CD4-positive, alpha-beta T cell treated with Interleukin-4 for 1 hour (primary cell): ENCODE measurements at places on chromosomes 2 and 18.
A peak's percentile ranks its signal among the peaks of the same experiment; 100 is the strongest.

DNA sequence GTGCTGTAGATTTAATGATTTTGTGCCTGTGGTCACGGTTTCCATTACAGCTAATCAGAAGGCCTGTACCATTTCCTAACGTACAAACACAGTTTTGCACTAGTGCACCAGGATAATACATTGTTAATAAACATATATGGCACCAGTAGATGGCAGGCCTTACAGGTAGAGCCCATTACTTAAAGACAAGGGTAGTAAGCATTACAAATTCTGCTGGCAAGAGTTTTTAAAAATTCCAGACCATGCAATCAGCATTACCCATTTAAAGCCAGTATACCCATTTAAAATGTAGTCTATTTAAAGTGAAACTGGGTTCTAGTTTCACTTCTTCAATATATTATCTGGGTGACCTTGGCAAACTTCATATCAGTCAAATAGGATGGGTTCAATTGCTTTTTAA lies 224.2 kb downstream of the NUP35 start:
- DNase-seq, result no peak

GRCh38 chr2:24762518-24762917 lies 30.7 kb downstream of the PTRHD1 start:
- DNase-seq, result no peak

DNA sequence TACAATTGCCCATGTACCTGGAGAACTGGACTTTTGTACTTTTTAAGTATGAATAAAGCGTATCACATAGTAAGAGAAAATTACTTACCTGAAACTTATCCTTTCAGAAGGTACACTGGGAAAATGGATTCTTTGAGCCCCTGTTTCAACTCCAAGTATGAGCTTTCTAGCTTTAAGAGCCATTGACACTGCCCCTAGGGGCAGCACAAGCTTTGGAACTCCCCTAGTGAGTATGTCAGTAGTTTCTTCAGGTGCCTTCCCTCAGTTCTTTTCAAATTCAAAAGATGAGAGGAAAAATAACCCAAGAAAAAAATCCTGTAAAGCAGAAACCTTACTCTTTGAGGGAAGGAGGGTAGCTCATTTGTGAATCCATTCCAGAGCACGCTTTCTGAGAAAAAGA lies 124.1 kb downstream of the MEMO1 start:
- DNase-seq, result no peak

DNA sequence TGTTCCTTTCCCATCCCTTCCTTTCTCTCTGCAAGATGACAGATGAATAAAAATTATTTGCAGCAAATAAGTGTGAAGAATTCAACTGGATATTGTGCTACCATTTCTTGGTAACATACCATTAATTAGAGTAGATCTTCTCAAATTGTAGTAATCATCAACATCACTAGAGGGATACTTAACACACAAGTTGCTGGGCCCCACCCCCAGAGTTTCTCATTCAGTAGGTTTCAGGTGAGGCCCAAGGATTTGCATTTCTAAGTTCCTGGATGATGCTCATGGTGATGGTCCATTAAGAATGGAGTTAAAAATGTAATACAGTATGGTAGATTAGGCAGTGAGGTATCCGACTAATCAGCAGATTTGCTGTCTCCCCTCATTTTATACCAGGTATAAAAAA lies 594.0 kb downstream of the ERBB4 start:
- no peak for DNase-seq

- no peak for DNase-seq
Measured at GRCh38 chr2:149383340-149383739, 53.0 kb downstream of the LYPD6 start.

- DNase-seq, result peak; percentile 67
Measured at GRCh38 chr2:85750587-85751575, 2.9 kb upstream of the ATOH8 start.

DNA sequence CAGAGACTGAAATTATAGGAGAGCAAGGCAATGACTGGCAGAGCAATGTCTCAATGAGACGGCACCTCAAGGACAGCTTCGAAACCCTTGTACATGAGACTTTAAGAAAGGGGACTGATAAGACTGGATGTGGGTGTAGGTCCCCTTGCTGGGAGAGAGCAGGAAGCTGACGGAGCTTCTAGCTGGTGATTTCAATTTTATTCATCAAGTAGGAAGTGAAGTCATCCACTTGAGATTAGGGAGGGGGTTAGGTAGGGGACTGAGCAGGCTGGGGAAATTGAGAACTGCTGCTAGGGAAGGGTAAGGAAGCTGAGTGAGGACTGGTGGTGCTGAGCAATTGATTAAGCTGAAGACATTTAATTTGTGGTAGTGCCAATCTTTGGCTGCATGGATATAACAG lies 99.5 kb upstream of the ITGB6 start:
- DNase-seq, result no peak

GRCh38 chr2:194883711-194884110 lies 773.3 kb upstream of the SLC39A10 start:
- DNase-seq, result no peak

DNA sequence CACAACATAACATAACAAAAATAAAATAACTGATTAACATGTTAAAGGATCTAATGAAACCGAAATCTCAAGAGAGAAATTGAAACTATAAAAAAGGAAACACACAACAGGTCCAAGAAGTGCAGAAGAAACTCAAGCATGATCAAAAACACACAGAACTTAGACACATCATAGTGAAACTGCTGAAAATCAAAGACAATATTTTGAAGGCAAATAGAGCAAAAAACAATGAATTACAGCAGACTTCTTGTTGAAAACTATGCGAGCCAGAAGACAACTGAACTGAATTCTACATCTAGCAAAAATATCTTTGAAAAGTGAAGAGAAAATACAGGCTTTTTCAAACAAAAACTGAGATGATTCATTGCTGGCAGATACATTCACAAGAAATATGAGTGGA lies 61.3 kb downstream of the UGP2 start:
- DNase-seq, result no peak

DNA sequence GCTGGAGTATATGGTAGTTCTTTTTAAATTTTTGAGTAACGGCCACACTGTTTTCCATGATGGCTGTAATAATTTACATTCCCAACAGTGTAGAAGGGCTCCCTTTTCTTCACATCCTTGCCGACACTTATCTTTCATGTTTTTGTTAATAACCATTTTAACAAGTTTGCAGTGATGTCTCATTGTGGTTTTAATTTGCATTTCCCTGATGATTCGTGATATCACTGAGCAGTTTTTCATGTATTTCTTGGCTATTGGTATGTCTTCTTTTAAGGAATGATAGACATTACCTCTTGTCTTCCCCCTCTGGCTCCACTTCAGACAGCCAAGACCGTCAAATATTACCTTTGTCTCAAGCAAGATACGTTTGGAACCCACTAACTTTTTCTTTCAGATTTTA lies 371.1 kb upstream of the NRP2 start:
- no peak for DNase-seq

- DNase-seq, result no peak
Measured at GRCh38 chr2:2762913-2763312, 431.8 kb upstream of the MYT1L start.

GRCh38 chr18:66497351-66497750 lies 106.5 kb downstream of the CDH19 start:
- no peak for DNase-seq

- DNase-seq, result no peak
Measured at GRCh38 chr2:99845296-99845695, 297.1 kb downstream of the AFF3 start.

DNA sequence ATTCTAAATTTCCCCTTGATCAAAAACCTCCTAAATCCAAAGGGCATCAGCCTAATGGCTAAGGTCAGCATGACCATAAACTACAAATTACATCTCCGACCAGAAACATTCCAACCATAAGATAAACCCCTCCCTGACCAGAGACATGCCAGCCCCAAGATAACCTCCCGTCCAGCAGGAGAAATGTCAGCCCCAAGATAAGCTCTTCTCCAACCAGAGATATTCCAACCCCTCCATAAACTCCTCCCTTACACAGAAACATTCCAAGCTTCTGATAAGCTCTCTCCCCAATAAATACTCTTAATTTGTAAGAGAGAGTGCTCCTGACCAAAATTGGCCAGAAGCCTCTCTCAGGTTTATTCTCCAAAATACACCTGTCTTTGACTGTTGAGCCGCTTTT lies 274.0 kb downstream of the RNF152 start:
- DNase-seq, result no peak

GRCh38 chr18:24073791-24074190 lies 59.2 kb downstream of the TTC39C start:
- DNase-seq, result no peak

DNA sequence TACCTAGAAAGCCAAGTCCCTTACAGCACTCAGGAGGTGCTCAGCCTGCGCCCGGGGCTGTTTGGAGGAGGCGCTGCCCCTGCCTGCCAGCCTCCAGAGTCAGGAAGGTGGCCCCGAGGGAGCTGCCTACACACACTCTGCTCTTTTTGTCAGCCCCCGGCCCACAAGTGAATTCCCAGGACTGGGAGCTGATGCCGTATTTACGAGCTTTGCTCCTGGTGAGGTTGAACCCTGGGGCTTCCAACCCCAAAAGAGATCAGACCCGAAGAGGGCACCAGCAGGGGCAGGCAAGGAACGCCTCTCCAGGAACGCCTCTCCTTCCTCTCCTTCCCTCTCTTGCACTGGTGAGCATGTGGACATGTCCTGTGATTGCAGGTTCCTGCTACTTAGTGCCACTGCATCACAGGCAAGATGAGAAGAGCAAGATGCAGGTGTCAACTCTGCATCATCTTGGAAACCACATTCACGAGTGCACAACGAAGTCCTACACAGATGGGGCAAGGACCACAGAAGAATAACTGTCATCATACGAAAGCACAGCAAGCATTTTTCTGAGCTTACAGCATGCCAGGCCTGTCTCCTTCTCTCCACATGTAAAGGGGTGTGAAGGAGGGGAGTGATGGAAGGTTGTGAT lies 126.7 kb downstream of the NDUFA10 start:
- DNase-seq, result no peak

GRCh38 chr18:21164548-21165095 lies 53.0 kb upstream of the ROCK1 start:
- DNase-seq, result no peak

GRCh38 chr18:56152551-56153310 lies 485.7 kb downstream of the TXNL1 start:
- DNase-seq, result no peak

DNA sequence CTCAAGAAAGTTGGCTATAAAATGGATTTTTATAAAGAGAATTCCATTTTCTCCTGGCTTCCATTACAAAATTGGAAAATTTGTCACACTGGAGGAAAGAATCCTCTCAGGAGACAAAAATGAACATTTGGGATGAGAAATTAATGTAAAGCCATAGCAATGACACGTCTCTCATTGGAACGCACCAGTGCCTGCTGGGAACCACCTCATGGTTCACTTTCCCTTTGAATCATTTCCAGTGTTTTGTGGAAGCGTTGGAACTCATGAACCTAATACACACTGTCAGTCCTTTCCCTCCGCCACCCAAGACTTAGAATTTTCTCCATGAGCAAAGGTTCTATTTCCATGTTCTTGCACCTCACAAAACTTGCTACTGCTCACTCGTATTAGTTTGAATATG lies 21.0 kb upstream of the NRP2 start:
- no peak for DNase-seq

DNA sequence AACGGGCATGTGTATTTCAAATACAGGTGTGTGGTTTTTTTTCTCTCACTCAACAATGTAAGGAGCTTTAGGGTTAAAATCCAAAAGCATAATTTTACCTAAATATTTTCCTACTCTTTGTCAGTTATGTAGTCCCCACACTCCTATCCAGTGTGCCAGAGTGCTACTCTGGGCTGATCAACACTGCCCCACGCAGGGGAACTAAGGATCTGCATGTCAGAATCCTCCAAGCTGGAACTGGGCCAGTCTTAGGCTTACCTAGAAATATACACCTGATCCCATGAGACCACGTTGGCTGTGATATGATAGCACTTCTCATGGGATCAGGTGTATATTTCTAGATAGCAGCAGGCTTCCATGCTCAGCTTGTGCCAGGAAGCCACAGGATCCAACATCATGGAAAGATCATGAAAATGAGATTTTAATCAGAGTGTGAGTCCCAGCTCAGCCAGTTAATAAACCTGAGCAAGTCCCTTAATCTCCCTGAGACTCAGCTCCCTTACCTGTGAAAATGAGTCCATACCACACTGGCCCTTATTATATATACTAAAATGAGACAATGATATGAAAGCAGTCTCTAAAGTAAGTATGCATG lies 29.7 kb downstream of the CCDC141 start:
- peak; percentile 25 for DNase-seq

GRCh38 chr2:38123911-38124310 lies 48.0 kb upstream of the CYP1B1 start:
- DNase-seq, result no peak

- no peak for DNase-seq
Measured at GRCh38 chr2:219285373-219285735, 6.2 kb downstream of the DNAJB2 start.

DNA sequence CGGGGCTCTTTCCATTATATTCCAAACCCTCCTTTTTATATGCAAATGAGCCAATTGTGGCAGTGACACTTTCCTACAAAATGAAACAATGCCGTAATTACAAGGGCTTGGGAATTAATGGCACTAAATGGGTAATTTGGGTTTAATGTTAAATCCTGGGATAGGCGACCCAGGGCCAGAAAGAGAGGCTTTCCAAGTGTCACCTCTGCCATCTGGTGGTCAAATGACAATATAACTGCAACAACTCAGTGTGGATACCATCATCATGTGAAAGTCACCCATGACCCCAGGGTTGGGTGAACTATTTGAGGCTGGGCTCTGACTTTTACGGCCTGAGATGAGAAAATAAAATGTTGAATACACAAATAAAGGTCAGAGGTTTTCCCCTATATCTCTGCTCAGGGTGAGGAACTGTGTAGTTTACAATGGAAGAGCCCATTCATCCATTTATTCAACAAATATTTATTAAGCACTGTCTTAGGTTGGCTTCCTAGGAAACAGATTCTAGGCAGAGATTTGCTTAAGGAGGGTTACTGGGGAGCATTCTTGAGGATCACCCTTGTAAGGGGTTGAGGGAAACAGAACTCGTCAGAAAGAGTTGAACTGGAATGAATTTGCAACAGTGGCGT lies 13.6 kb upstream of the THADA start:
- peak; percentile 59 for DNase-seq

DNA sequence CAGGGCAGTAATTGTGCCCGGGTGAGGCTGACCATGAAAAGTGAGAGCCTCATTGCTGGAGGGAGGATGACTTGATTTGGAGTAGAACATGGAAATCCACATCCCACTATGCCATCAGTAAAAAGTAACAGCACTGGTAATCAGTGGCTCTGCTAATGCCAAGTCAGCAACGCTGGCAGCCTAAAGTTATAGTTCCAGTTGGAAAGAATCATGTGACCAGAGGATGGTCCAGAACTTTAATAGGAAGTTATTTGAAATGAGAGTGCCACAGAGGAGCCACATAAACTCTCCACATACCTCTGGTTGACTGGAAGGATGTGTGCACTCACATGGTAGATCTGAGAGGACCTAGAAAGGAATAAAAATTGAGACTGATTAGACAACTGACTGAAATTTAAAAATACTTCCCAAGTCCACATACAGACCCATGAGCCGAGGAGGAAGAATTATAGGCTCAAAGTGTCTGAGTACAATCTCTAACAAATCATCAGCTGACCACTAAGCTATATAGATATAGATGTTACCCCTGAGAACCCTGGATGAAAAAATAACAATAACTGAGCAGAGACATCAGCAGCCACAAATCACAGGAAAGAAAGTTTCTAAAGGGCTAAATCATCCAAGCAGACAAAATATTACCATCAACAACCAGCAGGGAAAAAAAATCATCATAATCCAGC lies 346.8 kb downstream of the STK39 start:
- DNase-seq, result no peak

- no peak for DNase-seq
Measured at GRCh38 chr18:79624356-79625170, 55.0 kb upstream of the CTDP1 start.
